ENCODE measurements at places on chromosomes 2 and 18.

DNA sequence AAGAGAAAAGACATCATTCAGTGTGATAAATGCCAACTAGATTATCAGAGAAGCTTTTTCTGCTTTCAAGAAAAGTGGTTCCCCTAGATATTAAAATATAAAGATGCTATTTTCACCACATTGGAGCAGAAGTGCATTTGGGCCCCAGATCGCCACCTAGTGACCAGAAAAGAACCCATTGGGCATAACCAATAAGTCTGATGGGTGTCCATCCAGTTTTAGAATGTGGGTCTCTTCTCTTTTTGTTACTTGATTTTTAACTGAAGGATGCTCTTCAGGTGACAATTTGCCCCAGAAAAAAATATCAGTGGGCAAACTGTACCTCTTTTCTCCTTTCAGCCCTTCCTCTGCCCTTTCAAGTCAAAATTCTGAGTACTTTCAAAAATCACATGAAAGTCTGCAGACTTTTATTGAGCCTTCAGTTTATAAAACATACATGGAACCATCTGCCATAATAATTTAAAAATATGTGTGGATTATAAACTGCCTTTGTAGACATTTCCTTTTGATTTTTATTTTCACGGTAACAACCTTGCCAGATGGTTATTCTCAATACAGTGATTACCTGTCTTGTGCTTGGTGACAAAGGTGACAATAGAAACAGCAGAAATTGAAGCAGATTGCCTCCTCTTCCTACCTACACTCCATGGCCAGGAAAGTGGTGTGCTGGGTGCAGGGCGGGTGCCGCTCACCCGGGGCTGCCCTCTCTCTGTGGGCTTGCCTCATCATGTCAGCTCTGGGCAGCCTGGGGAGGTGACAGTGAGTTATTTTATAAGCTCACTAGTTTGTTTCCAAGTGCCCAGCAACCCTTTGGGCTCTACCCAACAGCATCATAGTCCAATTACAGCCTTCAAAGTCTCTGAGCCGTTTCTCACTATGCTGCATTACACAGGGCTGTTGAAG lies 124.5 kb downstream of the DCDC2C start:
- DNase-seq = no peak

GRCh38 chr2:231765496-231765929 lies 15.6 kb downstream of the PDE6D start:
- DNase-seq = no peak

DNA sequence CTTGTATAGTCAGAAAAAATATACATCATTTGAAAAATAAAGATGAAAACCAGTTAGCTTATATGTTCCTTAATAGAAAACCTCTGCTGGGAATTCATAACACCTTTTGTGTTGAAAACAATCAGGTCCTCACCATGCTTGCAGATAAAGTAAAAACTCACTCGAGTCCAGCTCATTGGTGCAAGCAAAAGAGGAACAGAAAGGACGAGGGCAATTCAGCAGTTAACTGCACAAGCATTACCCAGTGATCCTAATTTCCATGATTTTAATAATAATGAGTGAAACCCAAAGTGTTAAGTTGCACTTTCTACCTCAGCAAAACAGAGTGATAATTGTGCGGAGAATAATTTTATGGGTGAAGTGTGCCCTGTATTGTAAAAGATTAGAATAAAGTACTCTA lies 839.9 kb downstream of the BCL11A start:
- no peak for DNase-seq

DNA sequence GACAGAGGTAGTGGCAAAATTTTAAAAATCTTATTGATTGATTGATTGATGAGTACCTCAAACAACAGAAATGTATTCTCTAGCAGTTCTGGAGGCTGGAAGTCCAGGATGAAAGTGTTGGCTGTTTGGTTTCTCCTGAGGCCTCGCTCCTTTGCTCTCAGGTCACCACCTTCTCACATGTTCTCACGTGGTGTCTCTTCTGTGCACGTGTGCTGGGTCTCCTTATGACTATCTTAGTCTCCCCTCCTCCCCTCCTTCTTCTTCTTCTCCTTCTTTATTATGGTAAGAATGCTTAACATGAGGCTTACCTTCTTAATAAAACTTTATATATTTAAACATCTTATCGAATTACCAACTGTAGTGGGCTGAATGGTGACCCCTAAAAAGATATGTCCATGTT lies 446.0 kb upstream of the SPHKAP start:
- DNase-seq = no peak

DNA sequence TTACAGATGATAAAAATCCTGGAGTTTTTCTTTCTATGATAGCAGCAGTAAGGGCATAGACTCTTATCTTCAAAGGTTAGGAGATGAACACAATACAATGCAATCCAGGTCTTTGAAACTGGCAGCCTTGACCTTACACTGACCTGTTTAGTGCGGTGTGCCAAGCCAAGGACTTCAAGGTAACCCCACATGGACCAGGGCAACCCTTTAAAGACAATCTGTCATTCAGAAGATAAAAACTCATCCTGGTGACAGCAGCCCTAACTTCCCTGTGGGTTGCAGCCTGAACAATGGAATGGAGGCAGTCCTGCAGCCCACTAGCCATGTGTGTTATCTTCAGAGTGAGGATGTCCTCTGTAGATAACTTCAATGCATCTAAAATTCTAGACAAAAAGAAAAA lies 78.1 kb downstream of the RTTN start:
- no peak for DNase-seq
